ENCODE measurements at places on chromosomes 7 and 10. TPM values are rescaled to one million over a fixed set of nuclear protein-coding genes. Genes with fewer than 3 reads are reported as not detected.

DNA sequence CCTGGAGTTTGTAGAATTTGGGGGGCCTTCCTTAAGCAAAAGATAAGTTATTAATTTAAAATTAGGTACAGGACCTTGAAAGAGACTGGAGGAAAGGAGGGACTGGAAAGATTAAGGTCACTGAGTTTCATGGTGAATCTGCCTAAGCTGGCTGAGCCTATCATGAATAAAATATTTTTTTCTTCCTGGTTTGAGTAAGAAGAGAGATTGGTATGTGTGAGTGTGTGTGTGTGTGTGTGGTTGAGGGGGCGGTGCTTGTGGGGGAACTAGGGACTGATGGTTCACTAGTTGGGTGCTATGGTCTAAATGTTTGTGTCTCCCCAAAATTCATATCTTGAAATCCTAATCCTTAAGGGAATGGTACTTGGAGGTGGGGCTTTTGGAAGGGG lies 142.5 kb upstream of the PRKCQ start:
- no peak for DNase-seq

- DNase-seq = no peak
These were observed 359.8 kb upstream of the KLF6 start for GRCh38 chr10:4144817-4145216.

Gene KLF14
- 0.05 TPM for total RNA-seq

DNA sequence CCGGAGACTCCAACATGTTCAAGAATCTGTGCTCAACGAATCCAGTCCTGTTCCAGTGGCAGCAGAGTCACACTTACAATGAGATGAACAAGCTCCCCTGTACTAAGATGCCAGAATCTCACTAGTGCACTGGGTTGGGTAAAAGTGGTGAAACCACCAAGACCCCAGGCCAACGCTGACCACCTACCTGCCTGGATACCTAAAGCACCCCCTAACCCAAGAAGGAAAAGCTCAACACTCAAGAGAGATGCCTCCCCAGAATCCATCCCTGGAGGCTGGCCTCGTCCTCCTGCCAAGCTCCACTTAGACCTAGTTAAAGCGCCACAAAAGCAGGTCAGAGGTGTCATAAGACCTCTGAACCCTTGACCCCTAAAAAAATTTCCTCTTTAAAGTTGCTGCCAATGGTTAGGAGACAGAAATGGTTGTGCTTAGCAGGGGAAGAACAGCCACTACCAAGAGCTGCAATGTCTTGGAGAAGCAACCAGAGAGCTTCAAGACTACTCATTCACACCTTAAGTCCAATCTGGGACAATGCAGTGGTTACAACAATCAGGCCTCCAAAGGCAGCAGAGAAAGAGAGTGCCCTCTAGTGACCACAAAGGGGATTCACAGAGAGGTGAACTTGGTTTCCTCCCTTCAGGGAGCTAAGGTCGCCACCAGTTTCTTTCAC lies 94.6 kb upstream of the MACROH2A2 start:
- no peak for DNase-seq

GRCh38 chr7:77651575-77652162 lies 44.6 kb upstream of the RSBN1L start:
- peak; percentile 26 for DNase-seq

DNA sequence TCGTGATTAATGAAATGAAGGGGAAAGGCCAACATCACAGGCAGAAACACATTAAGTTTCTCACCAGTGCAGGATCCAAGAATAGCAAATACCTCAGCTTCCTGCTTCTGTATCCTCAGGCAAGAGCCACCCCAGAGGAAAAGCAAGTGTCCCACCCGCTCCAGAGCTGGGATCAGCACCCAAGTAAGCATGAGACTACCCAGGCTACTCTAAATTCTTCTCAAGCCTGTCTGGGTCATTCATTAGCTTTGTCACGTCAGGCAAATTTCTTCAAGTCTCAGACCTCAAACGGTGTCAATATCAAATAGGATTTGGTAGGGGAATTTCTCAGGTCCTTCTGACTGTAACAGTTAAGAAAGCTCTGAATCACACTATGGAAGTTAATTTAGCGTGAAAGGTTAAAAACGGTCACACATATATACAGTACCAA lies 59.0 kb downstream of the GNA12 start:
- DNase-seq = no peak

- DNase-seq = no peak
These were observed 103.2 kb downstream of the IPMK start for GRCh38 chr10:58164517-58164916.

DNA sequence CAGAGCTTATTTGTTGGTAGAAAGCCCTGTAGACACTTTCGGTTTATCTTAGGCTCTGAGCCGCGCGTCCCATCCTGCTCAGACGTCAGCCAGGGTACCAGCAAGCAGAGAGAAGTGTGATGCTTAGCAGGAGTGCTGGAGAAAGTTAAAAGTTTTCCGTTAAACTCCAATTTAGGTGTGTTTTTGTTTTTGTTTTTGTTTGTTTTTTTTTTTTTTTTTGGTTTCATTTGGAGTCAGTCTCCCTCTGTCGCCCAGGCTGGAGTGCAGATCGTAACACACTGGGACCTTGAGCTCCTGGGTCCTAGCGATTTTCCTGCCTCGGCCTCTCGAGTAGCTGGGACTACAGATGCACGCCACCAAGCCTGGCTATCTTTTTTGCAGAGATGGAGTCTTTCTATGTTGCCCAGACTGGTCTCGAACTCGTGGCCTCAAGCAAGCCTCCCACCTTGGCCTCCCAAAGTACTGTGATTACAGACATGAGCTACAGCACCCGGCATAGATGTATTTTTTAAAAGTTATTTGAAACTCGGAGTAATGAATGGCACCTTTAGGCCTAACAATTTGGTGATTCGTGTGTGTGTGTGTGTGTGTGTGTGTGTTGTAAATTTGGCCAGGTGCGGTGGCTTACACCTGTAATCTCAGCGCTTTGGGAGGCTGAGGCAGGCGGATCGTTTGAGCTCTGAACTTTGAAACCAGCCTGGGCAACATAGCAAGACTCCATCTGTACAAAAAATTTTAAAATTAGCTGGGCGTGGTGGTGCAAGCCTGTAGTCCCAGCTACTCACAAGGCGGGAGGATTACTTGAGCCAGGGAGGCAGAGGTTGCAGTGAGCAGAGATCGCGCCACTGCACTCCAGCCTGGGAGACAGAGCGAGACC lies 1.3 kb upstream of the HIP1 start:
- DNase-seq = no peak

- DNase-seq = no peak
These were observed 7.6 kb downstream of the WNT8B start for GRCh38 chr10:100470367-100470766.

- no peak for DNase-seq
These were observed 10.8 kb upstream of the IFRD1 start for GRCh38 chr7:112439476-112439875.

Gene SPDYE11
- total RNA-seq = not detected

Gene GRM3
- total RNA-seq = 0.05 TPM

DNA sequence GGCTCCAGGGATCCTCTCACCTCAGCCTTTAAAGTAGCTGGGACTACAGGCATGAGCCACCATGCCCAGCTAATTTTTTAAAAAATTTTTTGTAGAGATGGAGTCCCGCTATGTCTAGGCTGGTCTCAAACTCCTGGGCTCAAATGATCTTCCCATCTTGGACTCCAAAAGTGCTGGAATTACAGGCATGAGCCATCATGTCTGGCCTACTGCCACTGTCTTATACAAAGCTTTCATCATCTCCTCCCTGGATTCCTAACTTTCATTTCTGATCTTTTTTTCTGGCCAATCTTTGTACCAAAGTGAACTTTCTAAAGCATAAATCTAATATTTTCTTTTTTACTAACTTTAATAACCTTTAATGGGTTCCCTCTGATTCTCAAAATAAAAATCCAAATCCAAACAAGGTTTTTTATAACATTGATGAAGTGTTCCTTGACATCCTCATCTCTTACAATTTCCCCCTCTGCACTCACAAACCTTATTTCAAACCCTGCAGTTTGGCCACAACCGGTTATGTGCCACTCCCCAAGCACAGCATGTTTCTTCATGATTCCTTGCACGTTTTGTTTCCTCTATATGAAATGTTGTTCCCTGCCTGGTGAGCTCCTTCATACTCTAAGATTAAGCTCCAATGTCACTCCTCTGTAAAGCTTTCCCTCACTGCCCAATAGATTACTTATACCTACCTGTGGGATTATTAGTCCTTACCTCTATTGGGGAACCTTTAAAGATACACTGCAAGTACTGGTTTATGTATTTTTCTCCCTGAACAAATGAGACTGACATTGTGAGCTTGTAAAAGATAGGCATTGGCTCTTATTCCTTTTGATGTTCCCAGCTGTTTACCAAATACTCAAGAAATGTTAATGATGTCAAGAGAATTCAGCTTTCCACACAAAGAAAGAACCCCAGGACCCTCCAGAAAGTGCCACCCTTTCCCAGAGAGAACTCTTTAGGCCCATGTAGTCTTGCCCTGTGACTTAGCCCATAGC lies 101.7 kb downstream of the HOXA1 start:
- DNase-seq = no peak

All from thymus (tissue), 14 donors.